RKO (cell line): ENCODE measurements at places on chromosomes 7 and 10.

GRCh38 chr7:102125127-102125596 is 161.5 kb upstream of the SH2B2 start:
- no peak for DNase-seq

DNA sequence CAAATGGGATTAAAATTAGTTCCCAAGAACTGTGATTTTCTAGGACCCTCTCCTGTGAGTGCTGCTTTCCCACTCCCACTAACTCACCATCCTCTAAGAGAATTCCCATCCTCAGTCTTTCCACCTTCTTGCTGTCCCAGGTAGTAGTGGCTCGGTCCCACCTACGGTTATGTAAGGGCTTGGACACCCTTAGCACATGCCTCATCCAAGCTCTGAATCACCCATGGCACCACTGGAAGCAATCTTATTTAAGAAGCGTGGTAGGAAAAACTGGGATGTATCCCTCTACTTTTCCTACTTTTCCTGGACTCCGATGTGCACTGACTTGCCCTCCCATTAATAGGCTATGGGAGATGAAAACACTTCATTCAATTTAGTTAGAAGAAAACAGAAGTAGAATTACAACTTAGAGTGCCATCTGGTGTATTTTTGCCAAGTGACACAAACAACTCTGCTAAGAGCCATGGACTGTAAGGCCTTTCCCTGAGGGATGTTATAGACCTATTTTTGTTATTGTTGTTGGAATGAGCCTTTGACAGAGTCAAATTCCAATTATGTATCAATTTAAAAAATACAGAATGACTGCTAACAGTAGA is 13.7 kb upstream of the ANKRD22 start:
- peak; percentile 36 for DNase-seq

DNA sequence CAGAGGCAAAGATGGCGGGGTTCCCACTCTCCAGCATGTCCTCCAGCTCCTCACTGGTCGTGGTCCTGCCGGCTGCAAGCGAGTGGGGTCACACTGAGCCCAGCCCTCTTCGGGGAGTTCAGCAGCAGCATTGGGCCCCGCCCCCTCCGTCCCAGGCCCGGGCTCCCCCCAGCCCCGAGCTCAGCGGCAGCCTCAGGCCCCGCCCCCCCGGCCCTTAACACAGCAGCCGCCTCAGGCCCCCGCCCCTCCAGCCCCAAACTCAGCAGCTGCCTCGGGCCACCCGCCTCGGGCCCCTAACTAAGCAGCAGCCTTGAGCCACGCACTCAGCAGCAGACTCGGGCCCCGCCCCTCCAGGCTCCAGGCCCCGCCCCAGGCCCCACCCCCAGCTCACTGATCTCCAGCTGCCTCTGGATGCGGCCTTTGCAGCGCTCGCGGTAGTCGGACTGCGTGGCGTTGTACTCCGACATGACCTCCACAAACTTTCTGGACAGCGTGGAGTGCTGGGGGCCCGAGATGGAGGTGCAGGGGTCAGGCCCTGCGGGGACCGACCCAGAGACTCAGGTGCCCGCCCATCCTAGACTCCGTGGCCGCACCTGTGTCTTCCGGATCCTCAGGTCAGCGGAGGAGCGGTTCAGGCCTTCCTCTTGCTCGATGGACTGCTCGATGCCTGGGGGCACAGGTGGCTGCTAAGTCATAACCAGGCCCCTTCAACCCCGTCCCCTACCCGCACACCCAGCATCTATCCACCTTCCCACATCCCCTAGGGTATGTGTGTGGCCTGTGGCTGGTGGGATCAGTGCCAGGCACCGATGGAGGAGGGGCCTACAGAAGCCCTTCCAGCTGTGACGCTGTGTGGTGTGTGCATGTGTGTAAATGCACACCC is 15.5 kb downstream of the STX1A start:
- DNase-seq = no peak

DNA sequence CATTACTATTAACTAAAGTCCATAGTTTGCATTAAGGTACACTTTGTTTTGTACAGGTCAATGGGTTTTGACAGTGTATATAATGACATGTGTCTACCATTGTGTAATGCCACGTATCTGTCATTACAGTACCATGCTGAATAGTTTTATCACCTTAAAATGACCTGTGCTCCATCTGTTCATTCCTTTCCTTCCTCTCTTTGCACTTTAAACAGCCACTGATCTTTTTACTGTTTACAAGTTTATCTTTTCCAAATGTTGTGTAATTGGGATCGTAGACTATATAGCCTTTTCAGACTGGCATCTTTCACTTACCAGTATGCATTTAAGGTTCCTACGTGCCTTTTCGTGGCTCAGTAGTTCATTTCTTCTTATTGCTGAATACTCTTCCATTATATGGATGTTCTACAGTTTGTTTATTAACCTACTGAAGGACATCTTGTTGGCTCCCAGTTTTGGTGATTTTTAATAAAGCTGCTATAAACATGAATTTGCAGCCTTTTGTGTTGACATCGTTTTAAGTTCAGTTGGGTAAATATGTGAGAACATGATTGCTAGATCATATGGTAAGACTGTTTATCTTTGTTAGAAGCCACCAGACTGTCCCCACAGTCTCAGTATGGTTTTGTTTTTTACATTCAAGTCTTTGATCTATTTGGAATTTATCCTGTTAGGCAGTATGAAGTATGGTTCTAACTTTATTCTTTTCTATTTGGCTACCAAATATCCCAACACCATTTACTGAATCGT is 24.7 kb downstream of the STAM start:
- DNase-seq = no peak

GRCh38 chr7:20282959-20283358 is 47.7 kb upstream of the ITGB8 start:
- no peak for DNase-seq

- peak; percentile 35 for DNase-seq
Measured at GRCh38 chr7:6015917-6016652, 7.0 kb downstream of the AIMP2 start.

DNA sequence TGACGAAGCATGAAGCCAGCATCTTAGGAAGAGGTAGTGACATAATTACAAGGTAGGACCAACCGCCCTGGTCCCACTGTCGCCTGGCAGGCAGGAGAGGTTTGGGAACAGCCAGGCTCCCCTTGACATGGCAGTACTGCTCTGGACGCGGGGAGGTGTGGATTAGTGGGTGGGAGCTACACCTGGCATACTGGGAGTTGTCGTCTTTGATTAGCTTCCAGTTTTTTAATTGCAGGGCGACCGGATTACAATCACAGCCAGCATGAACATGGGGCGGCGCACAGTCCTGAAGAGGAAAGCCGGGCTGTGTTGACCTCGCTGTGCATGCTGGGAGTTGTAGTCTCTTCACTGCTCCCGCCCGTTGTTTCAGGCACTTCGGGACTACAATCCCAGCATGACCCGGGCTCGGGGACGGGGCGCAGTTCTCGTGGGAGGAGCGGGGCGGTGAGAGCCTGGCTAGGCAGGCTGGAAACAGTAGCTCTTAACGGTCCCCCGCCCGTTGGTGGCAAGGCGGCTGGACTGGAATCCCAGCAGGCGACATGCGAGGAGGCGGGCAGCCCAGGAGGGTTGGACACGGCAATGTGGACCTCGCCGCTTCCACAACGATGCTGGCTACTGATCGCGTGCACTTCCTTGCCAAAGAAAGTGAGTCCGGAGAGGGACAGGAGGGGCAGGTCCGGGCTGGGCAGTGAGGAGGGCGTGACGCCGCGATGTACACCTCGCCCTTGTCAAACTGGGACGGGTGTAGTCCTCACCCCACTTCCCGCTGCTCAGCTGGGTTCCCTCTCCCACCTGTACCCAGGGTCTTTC is 98.0 kb upstream of the ZNF722 start:
- peak; percentile 91 for DNase-seq

GRCh38 chr7:140192620-140193019 is 15.8 kb upstream of the KDM7A start:
- no peak for DNase-seq

DNA sequence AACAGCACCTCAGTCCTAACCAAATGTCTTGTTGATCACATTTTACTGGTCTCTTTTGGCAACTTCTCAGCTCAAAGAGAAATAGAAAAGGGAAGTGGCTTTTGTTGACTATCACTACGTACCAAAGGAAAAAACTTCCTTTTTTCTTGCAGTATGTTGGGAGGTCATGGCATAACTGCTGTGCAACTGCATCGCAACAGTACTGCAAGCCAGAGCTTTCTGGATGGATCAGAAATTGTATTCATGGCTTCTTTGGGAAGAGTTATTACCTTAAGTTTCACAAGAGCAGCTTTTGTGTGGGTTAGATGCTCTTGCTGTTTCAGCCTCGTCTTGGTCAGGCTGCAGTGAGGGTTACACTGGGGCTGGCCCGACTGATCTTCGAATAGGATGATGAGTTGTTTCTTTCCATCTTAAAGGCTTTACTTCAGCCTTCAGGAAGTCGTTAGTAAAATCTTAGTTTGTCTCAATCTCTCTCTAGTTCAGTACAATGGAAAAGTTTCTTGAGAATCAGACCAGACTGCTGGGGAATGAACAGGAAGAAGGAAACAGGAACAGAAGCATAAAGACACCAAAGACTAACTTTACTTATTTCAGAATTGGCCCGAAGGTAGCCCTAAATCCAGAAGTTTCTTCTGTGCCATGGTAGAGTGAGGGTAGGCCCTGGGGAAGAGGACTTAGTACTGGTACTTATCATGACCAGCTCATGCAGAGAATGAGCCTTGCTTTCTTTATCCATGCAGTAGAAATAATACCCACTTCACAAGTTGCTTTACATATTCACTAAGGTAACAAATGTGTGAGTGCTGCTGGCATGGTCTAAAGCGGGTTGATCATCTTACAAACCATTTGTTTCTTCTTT is 153.6 kb downstream of the CELF2 start:
- no peak for DNase-seq

DNA sequence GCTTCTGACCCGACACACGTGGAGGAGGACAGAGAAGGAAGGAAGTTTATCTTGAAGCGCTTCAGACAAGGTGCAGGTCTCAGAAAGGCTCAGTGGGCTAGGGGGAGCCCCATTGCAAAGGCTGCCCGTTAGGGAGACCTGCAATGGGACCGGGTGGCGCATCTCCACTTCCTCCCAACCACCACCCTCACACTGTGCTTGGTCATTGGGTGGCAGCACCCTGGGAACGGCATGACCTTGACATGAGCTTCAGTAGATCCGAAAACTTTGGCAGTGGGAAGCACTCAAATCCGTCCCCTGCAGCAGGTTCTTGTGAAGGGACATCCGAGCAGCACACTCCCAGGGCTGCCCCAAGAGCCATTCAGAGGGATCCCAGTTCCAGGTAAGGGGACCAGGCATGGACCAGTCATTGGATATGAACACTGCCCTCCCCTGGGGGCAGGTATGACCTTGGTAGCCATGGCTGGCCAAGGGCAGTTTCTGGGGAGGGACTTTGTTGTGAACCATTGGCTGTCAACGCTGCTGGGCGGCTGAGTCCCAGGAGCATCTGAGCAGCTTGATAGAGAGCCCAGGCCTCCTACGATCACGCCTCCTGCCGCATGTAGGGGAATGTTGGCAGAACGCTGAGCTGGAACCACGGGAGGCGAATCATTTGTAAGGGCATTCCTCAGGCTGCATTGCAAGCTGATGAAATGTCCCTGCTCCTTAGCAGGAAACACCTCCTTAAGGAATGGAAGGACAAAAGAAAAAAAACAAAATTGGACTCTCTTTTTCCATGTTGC is 31.7 kb downstream of the GALNTL5 start:
- DNase-seq = no peak

DNA sequence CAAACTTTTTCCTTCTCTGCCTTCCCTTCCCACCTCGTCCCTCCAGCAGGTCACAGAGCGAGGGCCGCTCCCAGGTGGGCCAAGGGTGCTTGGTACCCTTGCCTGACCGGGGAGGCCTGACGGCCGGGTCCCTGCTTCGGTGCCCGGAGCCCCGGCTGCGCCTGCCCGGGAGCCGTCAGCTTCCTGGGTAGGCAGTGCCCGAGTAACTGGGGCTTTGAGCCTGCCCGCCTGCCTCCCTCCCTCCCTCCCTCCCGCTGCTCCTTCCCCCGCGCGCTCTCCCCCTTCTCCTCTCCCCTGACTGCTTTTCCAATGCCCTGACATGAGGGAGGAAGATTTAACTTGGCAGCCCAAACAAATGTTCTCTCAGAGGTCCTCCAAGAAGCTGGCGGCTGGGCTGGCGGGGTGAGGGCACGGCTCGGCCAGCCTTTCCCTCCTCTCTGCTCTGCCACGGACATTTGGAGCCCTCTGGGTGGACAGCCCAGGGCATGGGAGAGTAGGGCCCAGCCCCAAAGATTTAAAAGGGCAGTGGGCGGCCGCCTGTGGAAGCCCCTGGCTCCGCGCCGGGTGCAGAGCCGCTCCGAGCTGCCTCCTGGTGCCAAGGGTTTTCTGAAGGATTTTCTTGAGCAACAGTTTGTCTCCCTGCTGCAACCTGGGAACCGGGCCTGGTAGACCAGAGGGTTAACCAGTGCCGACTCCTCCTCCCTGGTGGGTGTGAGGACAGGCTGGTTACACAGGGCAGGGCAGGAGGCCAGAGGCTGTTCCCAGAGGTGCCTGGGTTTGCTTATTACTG is 2.0 kb downstream of the ZMIZ1 start:
- DNase-seq = no peak

DNA sequence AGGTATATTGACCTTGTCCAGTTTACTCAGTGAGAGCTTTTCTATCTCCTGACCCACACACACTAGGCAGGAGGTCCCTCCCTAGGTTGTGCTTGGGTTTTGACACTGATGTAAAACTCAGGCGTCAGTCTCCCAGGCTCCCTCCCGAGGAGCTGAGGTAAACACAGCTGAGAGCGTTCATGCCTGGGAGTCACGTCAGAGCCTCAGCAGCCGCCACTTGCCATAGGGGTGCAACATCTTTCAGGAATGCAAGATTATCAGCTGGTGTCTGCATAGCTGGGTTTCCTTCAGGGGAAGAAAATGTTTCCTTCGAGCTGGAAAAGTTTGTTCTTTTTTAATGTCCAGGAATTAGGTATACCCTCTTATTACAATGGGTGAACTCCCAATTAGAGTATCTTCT is 70.6 kb downstream of the FGFR2 start:
- DNase-seq = no peak

DNA sequence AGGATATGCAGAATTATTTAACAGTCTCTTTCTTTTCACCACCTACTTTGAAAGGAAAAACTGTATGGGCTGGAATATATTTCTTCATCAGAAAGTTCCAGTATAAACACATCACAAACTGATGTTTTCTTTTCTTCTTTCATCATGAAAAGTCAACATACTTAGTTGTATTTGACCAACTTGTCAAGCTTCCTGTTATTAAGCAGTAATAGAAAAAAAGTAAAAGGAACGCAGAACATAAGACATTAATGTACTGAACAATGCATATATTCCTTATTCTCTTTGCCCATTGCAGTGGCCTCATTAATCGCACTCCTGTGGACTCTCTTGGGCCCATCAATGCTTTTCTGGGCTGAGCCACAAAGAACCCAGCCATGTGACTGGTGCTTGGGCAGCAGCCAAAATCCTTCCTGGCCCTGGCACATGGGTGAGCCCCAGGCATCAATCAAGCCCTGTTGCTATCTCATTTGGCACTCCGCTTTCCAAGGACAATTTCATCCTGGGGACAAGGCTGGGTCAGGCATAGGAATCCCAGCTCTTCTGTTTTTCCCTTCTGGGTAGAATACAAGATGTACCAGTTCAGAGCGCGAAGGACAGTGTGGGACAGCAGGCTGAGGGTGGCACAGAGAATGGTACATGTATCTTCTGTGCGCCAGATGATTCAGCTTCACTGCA is 42.3 kb downstream of the RHOBTB1 start:
- DNase-seq = no peak

- DNase-seq = peak; percentile 86
Measured at GRCh38 chr7:129635300-129636029, 23.9 kb downstream of the NRF1 start.

GRCh38 chr7:43458330-43459018 is 124.4 kb upstream of the STK17A start:
- no peak for DNase-seq

GRCh38 chr7:100407285-100408180 is 21.0 kb downstream of the ZCWPW1 start:
- peak; percentile 88 for DNase-seq
